M059J (cell line): ENCODE measurements at places on chromosomes 2 and 18. TPM values are rescaled to one million over a fixed set of nuclear protein-coding genes. Genes with fewer than 3 reads are reported as not detected.

Gene VAMP8
- total RNA-seq: 0.27 TPM in 1 of 2 replicates, not detected in the other

Gene ACKR3
- 2.7 and 3.0 TPM in 2 replicates for total RNA-seq

Gene LRRTM1
- total RNA-seq: not detected in 2 replicates

Gene KIAA2012
- not detected in 2 replicates for total RNA-seq

Gene SERPINB13
- total RNA-seq: not detected in 2 replicates

Gene UCN
- 1.6 and 3.0 TPM in 2 replicates for total RNA-seq

Gene BMP10
- not detected in 2 replicates for total RNA-seq

Gene EFHD1
- total RNA-seq: 0.49 and 1.7 TPM in 2 replicates

Gene HOXD9
- total RNA-seq: 0.57 and 0.86 TPM in 2 replicates

Gene GPBAR1
- 0.37 TPM in 1 of 2 replicates, not detected in the other for total RNA-seq

Gene MYCN
- not detected in 2 replicates for total RNA-seq

Gene PHOSPHO2
- 3.9 and 5.8 TPM in 2 replicates for total RNA-seq

Gene ILKAP
- total RNA-seq: 8.8 and 19.5 TPM in 2 replicates

Gene OTOS
- not detected in 2 replicates for total RNA-seq

Gene PAIP2B
- 0.52 and 0.81 TPM in 2 replicates for total RNA-seq

Gene TWIST2
- total RNA-seq: 21.0 and 24.7 TPM in 2 replicates

Gene ITGB1BP1
- 34.3 and 55.3 TPM in 2 replicates for total RNA-seq

Gene C1GALT1C1L
- 0.89 and 2.4 TPM in 2 replicates for total RNA-seq

Gene DNAH7
- 0.64 and 1.1 TPM in 2 replicates for total RNA-seq

Gene CCDC121
- total RNA-seq: 0.42 and 1.4 TPM in 2 replicates

Gene IL1R2
- total RNA-seq: not detected in 2 replicates

Gene MYL1
- total RNA-seq: not detected in 2 replicates

Gene PARD3B
- total RNA-seq: 0.86 and 1.6 TPM in 2 replicates

Gene BOLL
- total RNA-seq: not detected in 2 replicates

Gene SKA1
- 37.5 and 51.7 TPM in 2 replicates for total RNA-seq

Gene CIB4
- not detected in 2 replicates for total RNA-seq

Gene C2orf78
- total RNA-seq: not detected in 2 replicates

Gene AQP12A
- total RNA-seq: not detected in 2 replicates

Gene SPDYA
- total RNA-seq: 0.12 and 0.37 TPM in 2 replicates

Gene TMEM163
- total RNA-seq: not detected in 2 replicates

Gene LTBP1
- total RNA-seq: 4.4 and 9.2 TPM in 2 replicates

Gene LYG2
- total RNA-seq: 0.84 TPM in 1 of 2 replicates, not detected in the other

Gene LYPD6B
- 27.0 and 28.8 TPM in 2 replicates for total RNA-seq

Gene KLHL30
- not detected in 2 replicates for total RNA-seq

Gene ERFE
- 1.6 and 5.2 TPM in 2 replicates for total RNA-seq

Gene B3GNT7
- total RNA-seq: 0.17 and 0.57 TPM in 2 replicates

Gene ANKRD23
- total RNA-seq: 0.20 TPM in 1 of 2 replicates, not detected in the other

Gene NPPC
- not detected in 2 replicates for total RNA-seq

Gene ALKAL2
- total RNA-seq: not detected in 2 replicates

Gene SPP2
- 0.27 TPM in 1 of 2 replicates, not detected in the other for total RNA-seq

Gene UGT1A8
- not detected in 2 replicates for total RNA-seq

Gene NCKAP1
- total RNA-seq: 68.7 and 124 TPM in 2 replicates

Gene TSN
- 50.5 and 62.8 TPM in 2 replicates for total RNA-seq

Gene SIX3
- not detected in 2 replicates for total RNA-seq

Gene PAX3
- total RNA-seq: 11.2 and 14.6 TPM in 2 replicates

Gene GREB1L
- total RNA-seq: 3.9 and 8.9 TPM in 2 replicates
